ENCODE measurements at places on chromosomes 6 and 20.

GRCh38 chr20:667351-668034 lies 8.1 kb downstream of the SCRT2 start:
- DNase-seq = peak; percentile 33

GRCh38 chr20:51223183-51223720 lies 200.3 kb upstream of the KCNG1 start:
- no peak for DNase-seq

GRCh38 chr20:52754366-52754765 lies 217.8 kb upstream of the TSHZ2 start:
- DNase-seq = no peak

DNA sequence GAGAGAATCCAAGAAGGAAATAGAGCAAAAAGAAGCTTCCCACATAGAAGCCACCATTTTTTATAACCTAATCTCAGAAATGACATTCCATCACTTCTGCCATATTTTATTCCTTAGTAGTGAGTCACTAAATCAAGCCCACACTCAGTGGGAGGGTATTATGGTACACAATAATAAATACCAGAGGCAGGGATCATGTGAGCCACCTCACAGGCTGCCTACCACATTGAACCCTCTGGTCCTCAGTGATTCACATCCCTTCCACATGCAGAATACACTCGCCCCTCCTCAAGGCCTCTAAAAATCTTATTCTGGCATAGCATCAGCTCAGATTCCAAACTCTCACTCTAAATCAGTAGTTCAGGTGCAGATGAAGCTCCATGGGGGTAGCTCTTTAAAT lies 49.4 kb downstream of the TMC2 start:
- DNase-seq = no peak

- DNase-seq = no peak
Measured at GRCh38 chr20:35088231-35089145, 4.1 kb downstream of the TRPC4AP start.

DNA sequence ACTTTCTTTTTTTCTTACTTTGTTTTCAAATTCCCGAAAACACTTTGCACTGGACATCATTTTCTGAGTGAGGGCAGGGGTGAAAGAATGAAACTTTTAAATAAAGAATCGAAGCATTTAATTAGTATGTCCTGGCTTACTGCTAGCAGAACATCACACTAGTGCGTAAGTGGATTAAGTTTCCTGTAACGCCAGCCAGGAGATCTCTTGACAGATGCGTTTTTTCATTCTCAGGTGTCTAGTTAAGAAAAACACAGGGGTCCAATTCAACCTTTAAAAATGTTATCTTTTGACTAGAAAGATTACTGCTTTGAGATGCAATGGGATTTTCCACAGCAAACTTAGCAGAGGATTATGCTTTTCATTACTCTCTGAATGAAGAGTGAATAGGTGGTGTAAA lies 858.8 kb upstream of the EPHA7 start:
- no peak for DNase-seq

DNA sequence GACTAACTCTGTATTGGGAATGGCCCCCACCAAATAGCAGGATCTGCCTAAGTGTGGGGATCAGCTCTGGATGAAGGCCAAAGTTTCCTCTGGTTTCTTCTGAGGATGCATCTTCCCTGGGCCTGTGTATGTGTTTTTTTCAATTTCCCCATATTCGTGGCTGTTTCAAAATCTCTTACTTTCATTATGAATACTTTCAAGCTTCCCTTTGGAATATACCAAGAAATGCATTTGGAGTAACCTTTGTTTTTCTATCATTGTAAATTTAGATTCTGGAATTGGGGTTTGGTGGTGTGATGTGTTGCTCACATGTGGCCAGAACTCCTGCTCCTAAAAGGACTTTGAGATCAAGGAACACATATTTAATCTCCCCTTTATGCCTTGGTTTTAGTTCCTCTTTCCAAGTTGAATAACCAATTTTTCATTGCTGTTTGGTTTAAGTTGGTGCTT lies 8.4 kb downstream of the ENTPD6 start:
- no peak for DNase-seq

DNA sequence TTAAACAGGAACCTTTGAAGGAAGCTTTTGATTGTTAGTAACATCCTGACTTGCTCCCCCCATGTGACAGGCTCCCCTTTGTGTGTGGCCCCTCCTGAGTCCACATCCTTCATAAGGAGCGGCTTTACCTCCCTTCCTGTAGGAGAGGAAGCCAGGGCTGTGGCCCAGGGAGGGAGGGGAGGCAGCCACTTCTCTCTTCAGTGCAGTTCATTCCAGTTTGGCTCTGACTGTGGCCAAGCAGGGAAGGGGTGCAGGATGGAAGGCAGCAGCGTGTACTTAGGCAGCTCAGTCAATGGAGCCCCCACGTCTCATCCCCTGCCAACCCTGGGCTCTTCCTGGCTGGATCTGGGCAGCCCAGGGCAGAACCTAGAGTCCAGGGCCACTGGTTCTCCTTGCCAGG lies 295.2 kb downstream of the QKI start:
- DNase-seq = no peak

DNA sequence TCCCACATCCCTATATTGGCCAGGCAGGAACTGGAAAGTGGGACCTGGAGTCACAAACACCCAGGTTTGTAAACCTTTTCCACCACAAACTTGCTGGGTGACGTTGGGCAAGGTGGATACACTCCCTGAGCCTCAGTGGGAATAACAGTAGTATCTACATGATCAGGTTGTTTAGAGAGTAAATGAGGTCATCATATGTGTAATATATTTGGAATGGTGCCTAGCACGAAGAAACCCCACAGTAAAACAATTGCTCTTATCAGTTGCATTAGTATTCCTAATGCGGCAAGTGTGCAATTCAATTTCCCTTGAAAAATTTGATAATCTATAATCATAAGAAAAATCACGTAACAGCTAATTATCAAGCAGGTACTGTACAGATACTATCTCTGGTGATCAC lies 51.9 kb downstream of the HIVEP2 start:
- no peak for DNase-seq

GRCh38 chr6:129133770-129134192 lies 250.8 kb downstream of the LAMA2 start:
- no peak for DNase-seq

DNA sequence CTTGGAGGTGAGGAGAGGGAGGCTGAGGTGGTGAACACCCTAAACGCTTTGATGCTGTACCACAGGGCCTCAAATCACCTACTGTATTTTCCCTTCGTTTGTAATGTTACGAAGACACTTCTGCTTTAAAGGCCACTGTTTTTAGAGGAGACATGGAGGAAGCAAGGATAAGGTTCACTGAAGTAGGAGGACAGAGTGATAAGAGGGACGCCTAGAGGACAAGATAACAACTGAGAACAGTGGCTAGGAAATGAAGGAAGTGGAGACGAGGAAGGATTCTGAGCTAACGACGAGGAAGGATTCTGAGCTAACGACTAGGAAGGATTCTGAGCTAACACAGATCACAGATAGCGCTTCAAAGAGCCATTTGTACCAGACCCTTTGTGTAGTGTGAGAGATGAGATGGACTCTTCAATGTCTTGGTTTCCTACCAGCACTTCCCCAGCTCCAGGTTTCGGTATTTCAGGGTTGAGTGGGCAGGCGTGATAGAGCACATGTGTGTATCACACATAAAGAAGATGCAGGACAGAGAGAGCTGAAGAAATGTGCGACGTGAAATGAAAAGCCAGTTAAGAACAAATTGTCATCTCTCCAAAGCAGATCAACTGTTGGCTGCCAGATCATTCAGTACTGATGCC lies 7.5 kb downstream of the SF3B5 start:
- DNase-seq = no peak

DNA sequence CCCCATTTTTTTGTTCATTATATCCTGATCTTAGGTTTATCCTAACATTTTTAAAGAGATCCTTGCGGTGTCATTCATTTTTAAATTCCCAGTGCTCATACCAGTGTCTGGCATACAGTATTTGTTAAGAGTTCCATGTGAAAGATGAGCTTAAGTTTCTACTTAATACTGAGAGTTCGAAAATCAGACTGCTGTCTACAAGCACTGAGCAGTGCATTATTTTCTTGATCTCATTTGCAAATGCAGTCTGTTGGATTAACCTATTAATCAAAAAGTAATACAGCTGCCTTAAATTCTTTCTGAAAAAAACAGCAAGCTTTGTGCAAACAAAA lies 663 bp downstream of the COQ3 start:
- DNase-seq = no peak

- DNase-seq = no peak
Measured at GRCh38 chr20:8361006-8361652, 229.1 kb downstream of the PLCB1 start.

DNA sequence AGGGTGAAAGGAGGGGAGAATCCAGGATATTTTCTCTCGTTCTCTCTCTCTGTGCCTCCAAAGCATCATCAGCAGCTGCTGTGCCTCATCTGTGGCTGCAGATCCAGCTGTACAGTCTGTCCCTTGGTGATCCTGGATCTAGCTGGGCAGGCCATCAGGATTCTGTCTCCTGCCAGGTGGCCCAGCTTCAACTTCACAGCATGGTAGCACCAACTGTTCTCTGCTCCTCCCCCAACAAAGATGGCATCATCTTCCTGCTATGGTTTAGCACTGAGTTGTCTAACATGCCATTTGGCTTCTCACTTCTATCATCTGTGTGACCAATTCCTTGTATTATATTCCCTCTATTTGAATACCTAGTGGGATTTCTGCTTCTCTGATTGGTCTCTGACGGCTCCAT lies 28.6 kb upstream of the ARFGEF2 start:
- DNase-seq = no peak

- DNase-seq = no peak
Measured at GRCh38 chr6:130069485-130069884, 51.1 kb downstream of the L3MBTL3 start.

GRCh38 chr6:3748208-3749066 lies 3.1 kb downstream of the PXDC1 start:
- DNase-seq = no peak

GRCh38 chr6:160347259-160348222 lies 637 bp upstream of the SLC22A3 start:
- DNase-seq = no peak

DNA sequence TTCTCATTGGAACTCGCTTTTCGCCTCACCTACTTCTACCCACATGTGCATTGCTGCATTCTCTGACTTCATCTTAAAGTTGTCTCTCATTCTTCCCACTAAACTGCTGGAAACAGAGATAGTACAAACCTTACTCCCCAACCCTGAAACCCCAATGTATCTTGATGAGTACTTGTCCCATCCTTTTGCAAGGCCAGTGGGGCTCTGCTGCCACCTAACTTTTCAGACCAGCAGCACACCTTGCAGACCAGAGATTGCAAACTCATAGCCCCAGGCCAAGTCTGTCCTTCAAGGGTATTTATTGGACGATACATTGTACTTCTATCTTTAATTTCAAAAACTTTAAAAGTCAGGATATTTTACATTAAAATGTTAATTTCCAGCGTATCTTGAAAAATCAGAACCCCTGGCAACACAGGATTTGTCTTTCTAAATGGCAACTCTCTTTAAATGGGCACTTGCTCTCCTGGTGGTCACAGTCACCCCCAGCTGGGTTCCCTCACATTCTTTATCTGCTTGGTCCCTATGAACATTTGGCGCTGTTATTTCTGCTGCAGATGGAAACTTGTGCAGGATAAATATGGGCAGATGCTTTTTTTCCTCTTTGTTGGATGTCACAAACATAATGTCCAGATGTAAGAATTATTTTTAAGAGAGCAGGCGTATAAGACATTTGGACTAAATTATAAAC lies 83.9 kb downstream of the SOD2 start:
- peak; percentile 5 for DNase-seq

DNA sequence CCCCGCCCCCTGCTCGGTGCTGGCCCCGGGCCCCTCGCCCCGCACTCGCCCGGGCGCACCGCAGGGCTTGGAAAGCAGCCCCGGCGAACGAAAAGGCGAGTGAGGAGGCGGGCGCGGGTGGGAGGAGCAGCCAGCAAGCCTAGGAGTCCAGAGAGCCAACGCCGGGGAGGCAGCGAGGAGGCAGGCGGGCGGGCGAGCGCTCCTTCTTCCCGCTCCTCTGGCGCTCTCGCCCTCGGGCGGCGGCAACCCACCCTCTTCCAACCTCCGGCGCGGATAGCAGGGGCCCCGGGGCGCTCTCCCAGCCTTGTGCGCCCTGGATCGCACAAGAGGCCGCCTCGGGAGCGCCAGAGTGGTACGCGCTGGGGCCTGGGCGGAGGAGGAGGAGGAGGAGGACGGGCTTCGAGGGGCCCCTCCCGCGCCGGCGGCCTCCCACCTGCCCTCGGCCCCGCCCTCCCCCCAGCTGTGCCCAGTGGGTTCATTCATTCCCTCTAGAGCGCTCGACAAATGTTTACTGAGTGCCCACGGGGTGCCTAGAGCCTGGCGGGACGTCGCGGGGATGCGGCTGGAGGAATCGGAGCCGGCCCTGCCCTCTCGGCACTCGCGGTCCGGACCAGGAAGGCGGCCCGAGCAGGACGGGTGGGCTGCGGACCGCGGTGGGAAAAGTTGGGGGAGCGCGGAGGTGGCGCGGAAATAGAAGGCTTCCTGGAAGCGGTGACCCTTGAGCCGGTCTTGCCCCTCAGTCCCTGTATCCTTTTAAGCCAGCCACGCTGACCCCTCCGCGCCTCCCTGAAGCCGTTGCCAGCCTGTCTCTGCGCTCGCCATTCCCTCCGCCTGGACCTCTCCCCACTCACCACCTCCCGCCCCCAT lies at the start of gene BMP7:
Gene BMP7, minus strand, starts transcription at position 351 of the 867 bp plus-strand sequence. CDS start 519 bp downstream, outside the sequence.
- DNase-seq = peak; percentile 94

DNA sequence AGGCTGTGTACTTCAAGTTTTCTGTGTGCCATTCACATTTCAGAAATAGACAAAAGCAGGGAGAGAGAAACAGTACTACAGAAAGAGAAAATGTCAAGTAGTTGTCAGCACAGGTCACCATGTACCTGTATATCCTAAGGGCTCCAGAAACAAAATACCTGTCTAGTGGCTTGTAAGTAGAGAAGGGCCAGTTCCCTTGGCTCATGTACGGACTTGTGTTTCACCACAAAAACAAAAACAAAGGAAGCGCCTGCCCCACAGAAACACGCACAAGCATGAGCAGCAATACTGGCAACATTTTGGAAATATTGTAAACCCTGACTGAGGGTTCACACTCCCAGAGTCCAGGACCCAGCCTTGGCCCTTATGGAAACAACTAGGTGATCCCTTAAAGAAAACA lies 44.3 kb downstream of the CNKSR3 start:
- peak; percentile 53 for DNase-seq

- DNase-seq = no peak
Measured at GRCh38 chr20:48607544-48607865, 220.3 kb downstream of the PREX1 start.

- no peak for DNase-seq
Measured at GRCh38 chr6:139325125-139325524, 33.3 kb upstream of the TXLNB start.

DNA sequence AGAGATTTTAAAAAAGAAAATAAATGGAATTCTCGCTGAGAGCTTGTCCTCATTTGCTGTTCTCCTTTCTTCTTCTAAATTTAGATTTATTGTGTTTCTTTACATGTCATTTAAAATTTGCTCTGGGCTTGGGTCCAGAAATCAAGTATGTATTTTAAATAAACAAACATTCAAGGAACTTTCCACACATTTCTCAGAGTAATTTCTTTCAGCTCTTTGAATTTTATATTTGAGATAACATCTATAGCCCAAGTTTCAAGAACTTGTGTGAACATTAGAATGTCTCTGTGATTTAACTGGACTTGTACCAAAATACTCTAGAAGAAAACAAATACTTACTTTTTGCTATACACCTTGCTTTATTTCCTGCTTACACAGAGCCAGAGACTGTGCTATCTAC lies 192.3 kb downstream of the TMEM200A start:
- DNase-seq = no peak

Data from NCI-H345 (cell line).